ENCODE measurements at places on chromosomes 2 and 18.

GRCh38 chr2:16196687-16197503, 256.5 kb downstream of the MYCN start:
- DNase-seq, result no peak

GRCh38 chr2:68907232-68907919, 36.2 kb upstream of the BMP10 start:
- no peak for DNase-seq

- DNase-seq, result no peak
Measured at GRCh38 chr2:6434438-6434837, 431.3 kb downstream of the CMPK2 start.

DNA sequence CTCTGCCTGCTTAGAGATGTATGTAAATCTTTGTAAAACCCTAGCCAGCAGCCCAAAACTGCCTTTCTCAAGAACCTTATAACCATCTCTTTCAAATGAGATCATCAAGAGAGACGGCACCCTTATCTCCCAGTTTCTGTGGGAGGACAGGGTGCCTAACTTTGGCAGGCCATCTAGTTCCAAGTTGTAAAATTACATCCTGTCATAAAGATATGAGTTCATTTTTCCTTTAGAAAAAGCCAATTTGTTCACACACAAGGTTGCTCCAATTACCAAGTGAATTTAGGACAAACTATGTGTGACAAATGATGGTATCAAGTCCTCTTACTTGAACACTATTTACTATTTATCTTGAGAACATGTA, 65.3 kb downstream of the MEMO1 start:
- no peak for DNase-seq

- DNase-seq, result no peak
Measured at GRCh38 chr18:31424383-31424988, 23.1 kb upstream of the DSG3 start.

- no peak for DNase-seq
Measured at GRCh38 chr18:76378526-76379215, 116.4 kb downstream of the ZNF516 start.

GRCh38 chr2:238864207-238865014, 16.5 kb downstream of the TWIST2 start:
- peak; percentile 95 for DNase-seq

DNA sequence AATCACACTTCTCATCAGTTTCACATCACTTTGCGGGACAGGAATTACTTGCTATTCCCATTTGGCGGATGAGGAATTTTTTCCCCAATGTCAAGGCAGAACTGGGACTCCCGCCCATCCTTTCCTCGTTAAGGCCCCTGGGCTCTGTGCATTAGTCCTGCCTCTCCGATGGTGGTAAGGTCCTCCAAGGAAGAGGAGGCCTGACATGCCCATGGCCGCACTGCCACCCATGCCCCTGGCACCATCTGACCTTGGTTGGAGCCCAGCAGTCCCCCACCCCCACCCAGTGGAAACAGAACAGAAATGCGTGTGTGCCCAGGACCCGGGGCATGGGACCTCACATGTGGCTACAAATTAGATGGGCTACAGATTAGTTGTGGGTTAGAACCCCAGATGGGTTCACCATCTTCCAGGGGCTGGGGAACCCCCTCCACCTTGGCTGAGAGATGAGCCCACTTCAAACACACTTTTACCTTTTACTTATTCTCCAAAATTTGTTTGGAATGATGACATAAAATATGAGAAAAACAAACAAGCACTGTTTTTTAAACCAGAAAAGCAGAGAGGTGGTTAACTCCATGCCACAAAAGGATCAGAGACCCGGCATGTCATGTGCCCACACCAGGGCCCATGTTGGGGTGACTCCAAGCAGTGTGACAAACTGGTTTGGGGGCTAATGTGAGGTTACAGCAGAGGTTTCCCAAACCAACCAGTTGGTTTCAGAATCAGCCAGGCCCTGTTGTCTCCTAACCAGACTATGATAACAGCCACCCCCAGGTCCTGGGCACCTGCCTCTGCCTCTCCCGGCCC, 11.0 kb upstream of the DUSP2 start:
- no peak for DNase-seq

- DNase-seq, result no peak
Measured at GRCh38 chr2:143694335-143694734, 565.1 kb downstream of the ARHGAP15 start.

GRCh38 chr2:9593925-9594324, 36.9 kb downstream of the YWHAQ start:
- DNase-seq, result no peak

DNA sequence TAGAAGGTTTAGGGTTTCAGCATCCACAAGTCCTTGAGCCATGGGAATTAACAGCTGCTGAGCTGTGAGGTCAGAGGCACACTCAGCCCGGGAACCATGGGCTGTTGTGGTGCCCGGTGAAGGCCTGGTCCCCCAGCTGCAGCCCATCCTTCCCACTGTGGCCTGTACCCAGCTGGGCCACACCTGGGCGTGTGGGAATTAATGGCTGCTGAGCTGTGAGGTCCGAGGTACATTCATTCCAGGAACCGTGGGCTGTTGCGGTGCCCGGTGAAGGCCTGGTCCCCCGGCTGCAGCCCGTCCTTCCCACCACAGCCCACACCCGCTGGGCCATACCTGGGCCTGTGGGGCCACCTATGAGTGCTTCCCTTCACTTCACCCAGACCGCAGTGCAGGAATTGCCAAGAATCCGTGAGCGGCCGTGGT, 25.2 kb downstream of the TMEM18 start:
- no peak for DNase-seq

DNA sequence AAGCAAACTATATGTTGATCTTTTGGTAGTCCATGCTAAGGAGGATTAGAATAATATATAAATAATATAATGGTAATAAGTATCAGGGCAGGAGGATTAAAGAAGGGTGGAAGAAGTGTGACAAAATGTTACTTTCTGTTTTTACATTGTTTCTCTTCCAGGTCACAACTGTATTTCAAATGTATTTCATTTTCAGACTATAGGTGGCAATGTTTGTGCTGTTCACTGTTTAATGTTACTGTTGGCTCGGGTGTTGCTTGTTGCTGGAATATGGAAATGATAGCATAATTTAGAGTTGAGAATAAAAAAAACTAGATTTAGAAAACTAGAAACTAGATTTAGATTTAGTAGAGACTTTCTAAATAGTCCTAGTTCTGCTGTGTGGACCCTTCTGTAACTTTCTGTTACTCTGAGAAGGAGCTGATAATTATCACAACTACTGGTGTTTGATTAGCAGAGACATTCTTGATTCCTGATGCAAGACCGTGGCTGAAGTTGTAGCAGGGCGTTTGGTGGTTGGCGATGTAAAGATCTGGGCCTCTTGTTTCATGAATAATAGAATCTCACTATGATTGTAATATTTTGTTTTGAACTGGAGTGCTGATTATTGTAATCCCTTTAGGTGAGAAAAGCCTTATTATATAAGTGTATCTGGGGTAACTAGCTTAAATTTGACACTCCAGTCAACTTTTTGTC, 7.9 kb downstream of the NEDD4L start:
- DNase-seq, result no peak

Data from AG08396 (cell line).